Panc1 (cell line): ENCODE measurements at places on chromosomes 4 and X. TPM values are rescaled to one million over a fixed set of nuclear protein-coding genes. Genes with fewer than 3 reads are reported as not detected.

DNA sequence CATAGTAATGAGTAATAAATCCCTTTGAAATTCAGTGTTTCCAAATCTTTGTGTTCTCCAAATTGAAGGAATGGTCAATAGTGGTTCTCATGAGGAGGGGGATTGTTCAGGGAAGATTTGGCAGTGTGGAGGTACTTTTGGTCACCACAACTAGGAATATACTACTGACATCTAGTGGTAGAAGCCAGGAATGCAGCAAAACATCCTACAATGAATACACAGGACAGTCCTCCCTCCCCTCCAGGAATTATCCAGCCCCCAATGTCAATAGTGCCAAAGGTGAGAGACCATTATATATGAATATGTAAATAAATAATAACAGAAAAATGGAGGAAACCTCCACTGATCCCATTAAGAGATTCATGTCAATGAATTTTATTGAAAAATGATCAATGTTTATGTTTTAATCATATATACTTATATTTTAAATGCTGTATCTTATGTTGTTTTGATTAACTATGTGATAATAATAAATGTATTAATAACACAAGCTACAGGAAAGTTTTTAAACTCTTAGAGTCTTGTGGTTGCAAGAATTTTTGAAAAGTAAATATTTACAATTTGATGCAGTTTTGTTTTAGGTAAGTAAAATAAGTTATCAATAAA lies 14.4 kb upstream of the FAM9A start:
- no peaks in the 10 kb centered on the region for H3K27me3 ChIP-seq
- H3K4me1 ChIP-seq: no peaks in the 10 kb centered on the region
- H3K4me3 ChIP-seq: no peak overlapping the region
- no peaks in the 10 kb centered on the region for H3K36me3 ChIP-seq
- no peak overlapping the region for H3K27ac ChIP-seq

- H3K4me1 ChIP-seq: peaks cover 25% of the 10 kb centered on the region
- peak overlapping the region; percentile 43; the same call in 1 of the 2 replicates for H3K4me3 ChIP-seq
- H3K27ac ChIP-seq: peak overlapping the region; percentile 92
- no peak for DNase-seq
Observed at GRCh38 chr4:142405695-142406498, 440.2 kb downstream of the INPP4B start.

Gene PLAC1
- total RNA-seq: 0.51 TPM

Gene GAGE12J
- total RNA-seq: 1.1 TPM

Gene SSX2B
- not detected for total RNA-seq

Gene PLAC8
- 154 TPM for total RNA-seq
